ENCODE measurements at places on chromosomes 3 and 15. TPM values are rescaled to one million over a fixed set of nuclear protein-coding genes. Genes with fewer than 3 reads are reported as not detected.

Gene ALPK3
- total RNA-seq, result 364 TPM

Gene COL7A1
- 22.2 TPM for total RNA-seq

Gene POC1A
- 3.2 TPM for total RNA-seq

Gene GPR27
- 1.2 TPM for total RNA-seq

Gene DUOXA2
- not detected for total RNA-seq

Gene SLC28A2
- total RNA-seq, result not detected

Gene GADL1
- 0.96 TPM for total RNA-seq

Gene GPR149
- total RNA-seq, result not detected

Gene PCLAF
- total RNA-seq, result 0.37 TPM

Gene DPPA4
- not detected for total RNA-seq

Gene BCL2A1
- not detected for total RNA-seq

Gene BSN
- total RNA-seq, result 0.67 TPM

Gene C3orf18
- 7.3 TPM for total RNA-seq

Gene ARHGEF26
- 1.8 TPM for total RNA-seq

Gene HESX1
- 0.34 TPM for total RNA-seq

Gene LRCH3
- 25.3 TPM for total RNA-seq

Gene PLSCR2
- total RNA-seq, result not detected

Gene CIB1
- 58.1 TPM for total RNA-seq

Gene LIPC
- total RNA-seq, result not detected

Gene NR2F2
- total RNA-seq, result 17.1 TPM

Measured in psoas muscle (tissue), 8 donors.